T-cell (primary cell): ENCODE measurements at places on chromosomes 7 and 10.
A peak's percentile ranks its signal among the peaks of the same experiment; 100 is the strongest.

- DNase-seq = no peak
Measured at GRCh38 chr7:72603073-72603472, 190.9 kb upstream of the CALN1 start.

GRCh38 chr7:64946772-64947171 is 43.7 kb downstream of the ZNF273 start:
- DNase-seq = no peak

GRCh38 chr7:37047260-37047659 is 323.0 kb upstream of the AOAH start:
- DNase-seq = no peak

- no peak for DNase-seq
Measured at GRCh38 chr7:111393011-111393754, 169.1 kb downstream of the IMMP2L start.

- no peak for DNase-seq
Measured at GRCh38 chr10:53357587-53357986, 585.0 kb upstream of the MBL2 start.

- DNase-seq = no peak
Measured at GRCh38 chr7:76023002-76023401, 24.8 kb downstream of the STYXL1 start.

DNA sequence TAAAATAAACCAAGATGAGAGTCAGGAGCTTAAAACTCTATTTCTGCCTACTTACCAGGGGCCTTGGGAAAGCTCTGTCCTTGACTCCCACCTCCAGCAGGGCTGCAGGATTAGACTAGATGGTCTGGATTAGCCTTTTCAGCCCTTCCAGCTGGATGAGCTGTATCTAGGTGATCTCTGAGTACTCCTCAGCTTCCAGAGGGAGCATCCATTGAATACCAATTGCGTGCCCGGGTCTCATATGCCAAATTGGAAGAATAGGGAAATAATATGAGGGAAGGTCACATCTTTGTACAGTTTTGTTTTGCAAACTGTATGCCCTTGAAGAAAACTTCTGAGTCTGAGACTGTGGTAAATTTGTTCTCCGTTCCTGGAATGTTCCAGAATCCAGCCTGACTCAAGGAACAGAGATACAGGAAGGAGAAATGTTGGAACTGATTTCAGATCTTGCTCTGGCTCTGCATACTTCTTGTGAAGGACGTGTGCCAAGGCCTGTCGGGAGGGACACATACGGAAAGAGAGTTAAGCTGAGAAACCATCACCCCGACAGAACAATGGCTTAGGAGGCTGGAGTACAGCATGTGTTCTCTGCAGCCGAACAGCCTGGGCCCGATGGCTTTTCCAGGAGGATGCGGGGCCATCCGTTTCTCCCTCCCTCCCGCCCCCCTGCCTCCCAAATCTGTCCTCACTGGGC is 44.9 kb downstream of the MINDY4 start:
- DNase-seq = no peak

DNA sequence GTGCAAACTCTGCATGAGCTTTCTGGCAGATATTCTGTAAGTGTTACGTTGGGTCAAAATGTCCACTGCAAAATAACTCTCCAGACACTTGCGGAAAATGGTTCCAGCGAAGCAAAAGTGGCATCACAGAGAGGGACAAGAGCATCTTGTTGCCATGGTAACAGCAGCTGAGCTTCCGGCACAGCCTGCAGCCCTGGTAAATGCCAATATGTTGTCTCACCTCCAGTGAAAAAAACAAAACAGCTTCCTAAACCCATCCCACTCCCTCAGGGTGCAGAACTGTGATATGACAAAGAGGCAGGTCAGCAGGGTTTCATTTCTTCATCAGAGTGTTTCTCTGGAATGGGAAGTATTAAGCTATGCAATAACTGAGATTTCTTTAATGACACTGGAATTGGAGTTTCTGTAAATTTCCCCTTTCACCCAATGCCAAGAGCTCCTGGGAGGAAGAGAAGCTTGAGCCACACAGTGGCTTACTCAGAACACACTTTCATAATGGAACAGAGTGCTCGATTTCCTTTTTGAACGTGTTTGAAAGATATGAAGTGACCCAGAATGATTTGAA is 65.6 kb downstream of the FOXI2 start:
- no peak for DNase-seq

- peak; percentile 20 for DNase-seq
Measured at GRCh38 chr10:112369495-112370423, 4.2 kb upstream of the ACSL5 start.

DNA sequence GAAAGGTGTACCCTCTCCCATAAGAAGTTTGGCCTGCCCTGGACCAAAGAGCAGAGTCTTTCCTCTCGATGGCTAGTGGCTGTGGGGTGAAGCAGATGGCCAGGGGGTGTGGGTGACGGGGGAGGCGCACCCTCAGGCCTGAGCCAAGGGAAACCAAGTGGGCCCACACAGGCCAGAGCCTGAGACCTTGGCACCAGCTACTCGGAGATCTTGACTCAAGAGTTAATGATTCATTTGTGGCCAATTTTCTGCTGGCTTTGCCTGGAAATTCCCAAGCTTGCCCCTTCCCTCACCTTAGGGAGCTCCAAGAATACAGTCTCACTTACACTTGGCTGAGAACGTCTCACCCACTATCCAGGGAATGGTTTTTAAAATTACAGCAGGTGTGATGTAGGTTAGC is 42.7 kb downstream of the ZMIZ1 start:
- no peak for DNase-seq

DNA sequence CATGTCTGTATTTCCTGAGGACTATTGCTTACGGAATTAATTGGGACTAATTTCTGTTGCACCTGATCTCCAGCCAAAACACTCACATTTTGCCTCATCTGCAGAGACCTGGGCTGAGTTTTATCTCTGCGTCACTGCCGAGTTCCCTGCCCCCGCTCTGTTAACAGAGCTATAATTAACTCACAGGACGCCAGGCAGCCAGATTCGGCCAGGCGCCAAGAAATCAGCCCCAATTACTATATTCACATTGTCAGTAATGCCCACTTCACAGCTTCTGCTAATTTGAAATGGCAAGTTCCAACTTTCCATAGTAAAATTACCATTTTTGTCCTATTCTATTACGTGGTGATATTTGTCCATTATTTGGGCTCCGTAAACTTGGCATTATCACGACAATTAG is 130.5 kb downstream of the CUX1 start:
- DNase-seq = no peak

GRCh38 chr7:117138495-117138894 is 184.4 kb downstream of the WNT2 start:
- DNase-seq = no peak

DNA sequence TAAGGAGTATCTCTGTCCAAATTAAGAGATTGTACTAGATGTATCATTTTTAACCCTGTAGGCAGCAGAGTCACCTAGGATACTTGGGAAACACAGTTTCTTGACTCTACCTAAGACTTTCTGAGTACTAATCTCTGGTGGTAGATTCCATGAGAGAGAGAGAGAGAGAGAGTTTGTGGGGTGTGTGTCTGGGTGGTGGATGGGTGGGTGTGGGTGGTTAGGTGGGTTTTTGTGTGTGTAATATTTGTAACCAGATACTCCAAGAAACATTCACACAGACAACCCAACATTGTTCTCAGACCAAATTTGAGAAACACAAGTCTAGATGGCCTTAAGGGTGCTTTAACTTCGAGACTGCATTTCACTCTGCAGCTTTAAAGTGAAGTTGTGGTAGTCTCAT is 215.2 kb downstream of the PRKG1 start:
- DNase-seq = no peak

GRCh38 chr10:78623578-78624215 is 445.1 kb upstream of the ZMIZ1 start:
- DNase-seq = no peak
